ENCODE measurements at places on chromosomes 1 and 21.

DNA sequence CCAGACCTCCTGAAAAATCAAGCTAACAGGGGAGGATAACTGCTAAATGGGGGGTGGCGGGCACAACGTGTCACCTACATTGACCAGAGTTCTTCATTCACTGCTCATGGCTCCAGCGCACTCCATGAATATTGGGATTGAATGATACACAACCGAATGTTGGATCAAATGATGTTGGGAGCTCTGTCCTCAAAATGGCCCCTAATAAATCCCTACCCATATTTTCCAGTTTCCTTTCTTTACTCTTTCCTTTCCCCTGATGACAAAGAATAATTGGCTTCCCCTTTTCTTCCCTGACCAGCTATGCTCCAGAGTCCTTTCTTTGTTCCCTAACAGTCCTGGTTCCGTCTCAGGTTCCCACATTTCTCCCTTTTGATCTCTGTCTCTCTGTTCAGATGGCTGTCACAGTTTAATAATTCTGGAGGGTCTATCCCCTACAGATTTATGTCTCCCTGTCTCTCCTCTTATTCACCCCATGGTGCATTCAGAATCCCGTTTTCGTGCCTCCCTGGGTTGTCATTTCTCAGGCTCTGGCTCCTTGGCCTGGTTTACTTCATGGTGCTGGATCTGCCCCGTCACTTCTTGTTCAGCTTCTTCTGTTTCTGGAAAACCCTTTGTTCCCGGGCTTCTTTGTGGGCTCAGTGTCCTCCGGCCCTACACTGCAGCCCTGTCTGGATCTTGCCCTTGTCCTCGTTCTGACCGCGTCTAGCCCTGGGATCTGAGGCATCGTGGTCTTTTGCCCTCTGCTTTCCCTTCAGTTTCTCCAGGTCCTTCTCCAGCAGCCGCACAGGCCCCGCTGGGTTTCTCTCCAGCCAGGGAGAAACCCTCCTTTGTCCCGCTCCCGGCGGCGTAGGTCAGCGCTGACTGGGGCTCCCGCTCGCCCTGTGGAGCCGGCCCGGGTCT is 78.3 kb downstream of the NDUFS5 start:
- DNase-seq = no peak

DNA sequence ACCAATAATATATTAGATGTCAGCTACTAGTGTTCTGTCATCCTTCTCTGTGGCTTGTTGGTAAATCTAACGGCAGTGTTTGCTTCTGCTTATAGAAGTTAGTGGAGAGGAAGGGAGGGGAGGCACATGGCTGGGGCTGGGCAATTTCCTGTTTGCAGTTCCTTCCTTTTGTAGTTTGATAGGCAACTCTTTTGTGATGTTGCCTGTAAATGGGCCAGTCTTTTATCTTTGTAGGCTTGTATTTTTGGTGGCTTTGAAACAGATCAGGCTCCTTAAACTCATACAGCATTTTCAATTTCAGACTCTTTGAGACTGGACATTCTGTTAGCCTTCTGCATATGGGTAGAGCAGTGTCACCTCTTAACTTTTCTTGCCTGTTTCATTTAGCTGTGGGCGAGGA is 48.1 kb downstream of the CDC14A start:
- DNase-seq = no peak

- no peak for DNase-seq
These were observed 557 bp downstream of the EMC1 start for GRCh38 chr1:19250629-19251304.

- DNase-seq = no peak
These were observed 196.5 kb downstream of the DYRK1A start for GRCh38 chr21:37562920-37563640.

- no peak for DNase-seq
These were observed 72.4 kb downstream of the ELAVL4 start for GRCh38 chr1:50181027-50181663.

DNA sequence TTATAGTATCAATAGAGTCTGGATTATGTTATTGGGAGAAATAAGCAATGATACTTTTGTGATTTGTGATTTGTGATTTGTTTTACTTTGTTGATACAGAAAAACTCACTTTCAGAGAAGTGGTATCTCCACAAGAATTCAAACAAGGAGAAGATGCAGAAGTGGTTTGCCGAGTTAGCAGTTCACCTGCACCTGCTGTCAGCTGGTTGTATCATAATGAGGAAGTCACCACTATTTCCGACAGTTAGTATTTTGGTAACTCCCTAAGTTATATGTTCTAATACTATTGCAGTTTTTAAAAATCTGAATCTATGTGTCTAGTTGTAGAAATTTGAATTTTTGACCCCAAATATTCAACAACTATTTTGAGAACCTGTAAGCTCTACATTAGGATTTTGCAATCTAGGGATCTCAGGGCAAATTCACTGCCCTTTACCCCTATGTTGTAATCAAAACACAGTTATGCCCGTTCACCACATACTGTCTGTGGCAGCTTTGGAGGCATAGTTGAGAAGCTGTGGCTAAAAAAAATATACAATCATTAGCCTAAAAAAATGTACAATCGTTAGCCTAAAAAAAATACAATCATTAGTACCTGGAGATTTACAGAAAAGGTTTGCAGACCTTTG is 288.1 kb downstream of the NCAM2 start:
- DNase-seq = no peak
